ENCODE measurements at places on chromosomes 3 and 15.

DNA sequence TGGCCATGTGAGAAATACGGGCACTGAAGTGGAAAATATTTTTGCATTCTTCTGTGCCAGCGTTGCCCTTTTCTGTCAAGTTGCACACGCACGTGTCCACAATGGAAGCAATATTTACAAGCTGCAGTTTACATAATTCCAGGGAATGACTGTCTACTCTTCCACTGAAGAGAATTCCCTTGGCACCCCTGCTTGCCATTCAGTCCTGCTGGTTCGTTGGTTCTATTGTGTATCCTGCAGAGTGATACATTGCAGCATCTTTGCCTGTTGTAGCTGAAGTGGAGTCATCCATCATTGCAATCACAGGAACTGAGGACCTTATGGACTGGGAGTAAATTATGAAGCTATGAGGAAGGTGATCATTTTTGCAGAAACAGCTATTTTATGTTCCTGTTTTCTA is 759.4 kb downstream of the ROBO2 start:
- no peak for DNase-seq

- peak; percentile 63 for DNase-seq
Observed at GRCh38 chr15:45187894-45188830, at the start of gene SHF. SHF (minus strand) TSS chr15:45187966; CDS start chr15:45187951, 15 bp downstream.

- no peak for DNase-seq
Observed at GRCh38 chr3:149449182-149449581, 25.3 kb upstream of the TM4SF4 start.

DNA sequence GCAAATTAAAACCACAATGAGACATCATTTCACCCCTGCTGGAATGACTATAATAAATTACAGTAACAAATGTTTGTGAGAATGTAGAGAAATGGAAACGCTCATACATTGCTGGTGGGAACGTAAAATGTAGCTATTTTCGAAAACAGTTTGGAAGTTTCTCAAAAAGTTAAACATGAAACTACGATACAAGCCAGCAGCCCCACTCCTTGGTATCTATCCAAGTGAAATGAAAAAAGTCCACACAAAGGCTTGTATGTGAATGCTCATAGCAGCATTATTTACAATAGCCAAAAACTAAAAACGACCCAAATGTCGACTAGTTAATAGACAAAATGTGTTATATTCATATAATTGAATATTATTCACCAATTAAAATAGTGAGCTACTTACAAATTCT is 22.9 kb upstream of the CFAP20DC start:
- no peak for DNase-seq

GRCh38 chr15:35854316-35854715 is 308.4 kb upstream of the DPH6 start:
- DNase-seq, result no peak

DNA sequence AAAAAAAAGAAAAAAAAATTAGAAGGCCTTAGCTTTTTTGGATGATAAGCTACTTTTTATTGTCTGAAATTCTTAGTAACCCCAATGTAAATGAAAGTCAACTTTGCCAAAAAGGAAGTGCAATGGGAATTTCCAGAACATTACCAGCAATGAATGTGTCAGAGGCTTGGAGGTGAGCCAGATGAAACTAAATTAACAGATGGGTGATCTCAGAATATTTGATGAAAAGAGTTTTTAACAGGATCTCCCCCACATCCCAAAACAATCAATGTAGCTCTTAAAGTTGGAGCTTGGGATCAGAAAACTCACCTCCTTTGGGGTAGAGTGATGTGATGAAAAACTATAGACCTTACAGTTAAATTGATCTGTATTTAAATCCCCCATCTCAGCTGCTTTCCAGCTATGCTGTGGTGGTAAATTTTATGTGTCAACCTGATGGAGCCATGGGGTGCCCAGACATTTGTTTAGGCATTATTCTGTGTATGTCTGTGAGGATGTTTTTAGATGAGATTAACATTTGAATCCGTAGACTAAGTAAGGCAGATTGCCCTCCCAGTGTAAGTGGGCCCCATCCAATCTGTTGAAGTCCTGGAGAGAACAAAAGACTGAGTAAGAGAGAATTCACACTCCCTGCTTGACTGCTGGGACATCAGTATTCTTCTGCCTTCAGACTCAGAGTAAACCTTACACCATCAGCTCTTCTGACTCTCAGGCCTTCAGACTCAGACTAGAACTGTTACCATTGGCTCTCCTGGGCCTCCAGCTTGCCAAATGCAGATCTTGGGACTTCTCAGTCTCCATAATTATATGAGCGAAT is 84.3 kb upstream of the TNFSF10 start:
- no peak for DNase-seq

- no peak for DNase-seq
Observed at GRCh38 chr15:31453558-31454318, 127.1 kb downstream of the KLF13 start.

GRCh38 chr15:98953000-98953787 is 54.4 kb downstream of the PGPEP1L start:
- DNase-seq, result no peak

Data from stimulated activated CD8-positive, alpha-beta memory T cell treated with anti-CD3 and anti-CD28 coated beads, Interleukin-12 subunit alpha, Interleukin-12 subunit beta, amount 100 ng/mL, for 4 hours (primary cell).